ENCODE measurements at places on chromosomes 4 and X.

DNA sequence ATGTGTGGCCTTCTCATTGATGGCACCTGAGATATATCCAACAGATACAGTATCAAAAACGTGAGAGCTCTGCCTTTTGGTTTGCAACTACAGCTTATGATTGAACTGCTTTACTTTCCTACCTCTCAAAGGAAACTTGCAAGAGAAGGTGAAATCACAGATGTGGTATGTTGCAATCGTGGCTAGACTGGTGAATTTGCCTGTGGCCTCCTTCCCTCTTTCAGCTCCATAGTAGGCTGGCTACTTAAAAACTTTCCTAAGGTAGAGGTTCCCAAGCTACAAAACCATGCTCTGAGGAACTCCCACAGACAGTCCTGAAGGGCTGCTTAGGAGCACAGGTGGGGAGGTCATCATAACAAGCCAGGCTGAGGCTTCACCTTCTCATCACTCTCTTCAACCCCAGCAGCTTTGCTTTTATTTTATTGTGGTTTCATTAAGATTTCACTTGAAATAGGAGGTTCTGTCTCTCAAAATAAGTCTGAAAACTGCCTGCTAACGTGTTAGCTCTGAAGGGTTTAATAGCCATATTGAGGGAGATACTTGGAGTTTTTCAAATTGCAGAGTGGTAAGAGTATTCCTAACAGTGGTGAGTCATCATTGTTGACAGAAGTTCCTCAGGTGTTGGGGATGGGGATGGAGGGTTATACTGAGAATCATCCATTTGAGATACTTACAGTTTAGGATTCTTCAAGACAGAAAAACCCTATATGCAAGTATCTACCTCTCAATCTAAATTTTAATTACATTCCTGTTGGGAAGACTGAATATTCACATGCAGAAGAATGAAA lies 93.5 kb upstream of the UCP1 start:
- peak; percentile 67 for DNase-seq

GRCh38 chr4:31474221-31474620 lies 754.1 kb downstream of the PCDH7 start:
- DNase-seq: no peak

DNA sequence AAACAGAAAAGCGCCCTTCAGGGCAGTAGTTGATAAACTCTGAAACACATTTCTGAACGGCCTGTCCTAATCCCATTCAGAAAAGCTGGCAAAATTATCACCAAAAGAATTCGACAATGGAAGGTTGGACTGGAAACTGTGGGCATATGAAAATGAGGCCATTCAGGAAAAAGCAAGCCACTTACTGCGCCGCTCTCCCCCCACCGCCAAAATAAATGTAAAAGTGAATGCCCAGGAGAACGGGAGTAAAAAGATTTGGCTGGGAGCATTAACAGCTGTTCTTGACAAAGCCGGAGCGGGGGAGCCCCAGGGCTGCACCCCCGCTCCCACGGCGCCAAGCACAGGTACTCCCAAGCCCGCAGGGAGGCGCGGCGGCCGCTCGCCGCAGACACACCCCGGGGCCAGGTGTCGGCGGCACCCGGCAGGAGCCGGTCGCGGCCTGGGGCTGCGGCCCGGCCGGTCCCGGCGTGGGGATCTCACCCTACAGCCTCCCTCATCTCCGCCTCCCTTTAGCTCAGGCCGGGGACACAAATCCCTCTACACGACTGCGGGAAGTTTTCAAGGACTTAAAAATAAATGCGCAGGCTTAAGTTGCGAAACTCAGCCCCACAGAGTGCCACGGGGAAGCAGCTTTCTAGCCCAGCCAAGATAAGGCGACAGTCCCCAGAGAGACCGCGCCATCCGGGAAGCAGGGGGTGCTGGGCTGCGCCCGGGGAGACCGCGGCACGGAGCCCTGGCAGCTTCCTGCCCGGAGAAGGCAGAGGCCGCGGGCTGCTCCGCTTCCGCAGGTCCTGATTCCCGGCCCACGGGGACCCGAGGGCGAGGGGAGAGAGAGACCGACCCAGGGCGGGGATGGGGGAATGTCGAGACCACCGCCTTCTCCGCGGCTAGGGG lies 593 bp downstream of the SH3RF1 start:
- DNase-seq: peak; percentile 40

- peak; percentile 11 for DNase-seq
These were observed 429.7 kb downstream of the MAPK10 start for GRCh38 chr4:85929961-85930665.

GRCh38 chrX:100895365-100896075 lies 21.4 kb upstream of the NOX1 start:
- DNase-seq: peak; percentile 35

- DNase-seq: no peak
These were observed 579.7 kb downstream of the SPRY1 start for GRCh38 chr4:123976285-123976684.
